ENCODE measurements at places on chromosomes 4 and X.

DNA sequence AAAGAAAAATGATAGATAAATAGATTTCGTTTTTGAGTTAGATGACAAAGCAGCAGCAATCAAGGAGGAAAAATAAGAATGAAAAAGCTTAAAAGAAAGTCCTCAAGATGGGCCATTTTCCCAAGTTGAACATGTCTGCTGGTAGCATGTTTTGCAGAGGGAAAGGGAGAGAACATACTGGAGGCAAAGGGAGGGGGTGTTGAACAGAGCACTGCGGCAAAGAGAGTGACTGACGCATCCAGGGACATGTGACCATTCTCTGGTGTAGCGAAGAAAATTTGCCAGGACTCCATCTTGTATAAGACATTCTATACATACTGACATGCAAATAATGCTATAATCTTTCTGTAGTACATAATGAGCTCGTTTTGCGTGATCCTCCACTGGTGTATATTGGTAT, 1.2 kb downstream of the LINC00632 start:
- peak; percentile 58 for DNase-seq

DNA sequence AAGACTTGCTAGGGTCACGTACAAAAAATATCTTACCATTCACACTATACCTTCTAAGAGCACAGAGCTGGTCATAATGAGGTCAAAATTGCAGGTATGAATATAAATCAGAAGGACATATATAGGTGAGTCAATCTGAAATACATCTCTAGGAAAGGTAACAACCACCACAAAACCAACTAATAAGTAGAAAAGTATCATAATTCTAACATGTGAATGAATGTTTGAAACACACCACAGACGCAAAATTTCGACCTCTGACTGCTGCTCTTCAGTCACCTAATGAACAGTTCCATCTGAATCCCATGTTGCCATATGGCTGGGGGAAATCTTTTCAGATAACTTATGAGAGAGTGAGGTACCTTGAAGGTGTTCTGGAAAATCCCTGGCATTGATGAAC, 22.1 kb downstream of the STAP1 start:
- no peak for DNase-seq

GRCh38 chr4:182306792-182307507, 63.7 kb downstream of the TENM3 start:
- peak; percentile 55 for DNase-seq

- no peak for DNase-seq
Observed at GRCh38 chrX:132533409-132533808, 44.6 kb upstream of the MBNL3 start.

DNA sequence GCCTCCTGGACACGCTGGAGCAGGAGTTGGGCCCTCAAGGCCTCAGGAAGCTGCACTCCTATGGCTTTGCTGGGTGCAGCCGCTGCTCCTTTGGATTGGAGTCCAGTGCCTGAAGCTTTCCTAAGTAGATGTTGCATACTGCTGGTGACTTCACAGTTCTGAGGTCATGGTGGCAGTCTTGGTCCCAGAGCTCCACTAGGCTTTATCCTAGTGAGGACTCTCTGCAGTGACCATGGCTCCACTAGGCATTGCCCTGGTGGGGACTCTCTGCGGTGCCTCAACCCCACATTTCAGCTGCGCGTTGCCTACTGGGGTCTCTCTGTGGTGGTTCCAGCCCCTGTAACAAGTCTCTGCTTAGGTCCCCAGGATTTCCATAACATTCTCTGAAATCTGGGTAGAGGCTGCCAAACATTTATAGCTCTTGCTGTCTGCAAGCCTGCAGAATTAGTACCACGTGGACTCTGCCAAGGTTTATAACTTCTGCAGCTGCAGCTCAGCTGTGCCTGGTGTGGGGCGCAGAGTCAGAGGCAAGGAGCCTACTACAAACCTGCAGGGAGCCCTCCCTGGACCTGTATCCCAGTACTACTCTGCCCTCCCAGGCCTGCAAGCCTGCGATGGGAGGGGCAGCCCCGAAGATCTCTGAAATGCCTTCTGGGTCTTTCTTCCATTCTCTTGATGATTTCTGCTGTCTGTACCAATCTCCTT, 46.0 kb upstream of the NFKB1 start:
- DNase-seq, result no peak

GRCh38 chrX:117895418-117895817, 221.2 kb downstream of the KLHL13 start:
- no peak for DNase-seq

DNA sequence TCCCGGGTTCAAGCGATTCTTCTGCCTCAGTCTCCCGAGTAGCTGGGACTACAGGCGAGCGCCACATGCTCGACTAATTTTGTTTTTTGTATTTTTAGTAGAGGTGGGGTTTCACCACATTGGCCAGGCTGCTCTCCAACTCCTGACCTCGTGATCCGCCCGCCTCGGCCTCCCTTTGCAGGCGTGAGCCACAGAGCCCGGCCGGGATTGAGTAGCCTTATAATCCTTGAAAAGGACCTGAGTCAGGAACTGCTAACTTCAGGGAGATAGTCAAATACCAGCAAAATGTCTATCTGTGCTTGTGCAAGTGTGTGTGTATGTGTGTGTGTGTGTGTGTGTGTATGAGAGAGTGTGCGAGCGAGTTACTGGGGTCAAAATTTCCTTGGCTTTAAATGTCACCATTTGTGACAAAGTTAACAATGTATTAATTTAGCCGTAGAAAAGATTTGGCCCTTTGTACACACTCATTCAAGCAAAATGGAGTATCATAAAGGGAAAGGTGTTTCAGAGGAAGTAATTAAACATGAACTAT, 1.8 kb upstream of the KDM6A start:
- DNase-seq, result peak; percentile 24

- no peak for DNase-seq
Observed at GRCh38 chrX:134732676-134733075, 74.4 kb upstream of the PLAC1 start.

GRCh38 chrX:139750390-139750789, 42.4 kb upstream of the MCF2 start:
- no peak for DNase-seq

- no peak for DNase-seq
Observed at GRCh38 chr4:150939530-150939929, 75.6 kb downstream of the LRBA start.

- DNase-seq, result no peak
Observed at GRCh38 chr4:39319676-39320075, 46.5 kb downstream of the RFC1 start.

DNA sequence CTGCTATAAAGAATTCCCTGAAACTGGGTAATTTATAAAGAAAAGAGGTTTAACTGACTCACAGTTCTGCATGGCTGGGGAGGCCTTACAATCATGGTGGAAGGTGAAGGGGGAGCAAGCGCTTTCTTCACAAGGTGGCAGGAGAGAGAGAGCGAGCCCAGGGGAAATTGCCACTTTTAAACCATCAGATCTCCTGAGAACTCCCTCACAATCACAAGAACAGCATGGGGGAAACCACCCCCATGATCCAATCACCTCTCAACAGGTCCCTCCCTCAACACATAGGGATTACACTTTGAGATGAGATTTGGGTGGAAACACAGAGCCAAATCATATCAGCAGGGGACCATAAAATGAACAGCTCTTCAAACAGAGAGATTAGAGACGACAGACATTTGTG, 198.6 kb downstream of the MAGEB5 start:
- no peak for DNase-seq

- DNase-seq, result no peak
Observed at GRCh38 chr4:185903205-185903604, 91.2 kb upstream of the SORBS2 start.

DNA sequence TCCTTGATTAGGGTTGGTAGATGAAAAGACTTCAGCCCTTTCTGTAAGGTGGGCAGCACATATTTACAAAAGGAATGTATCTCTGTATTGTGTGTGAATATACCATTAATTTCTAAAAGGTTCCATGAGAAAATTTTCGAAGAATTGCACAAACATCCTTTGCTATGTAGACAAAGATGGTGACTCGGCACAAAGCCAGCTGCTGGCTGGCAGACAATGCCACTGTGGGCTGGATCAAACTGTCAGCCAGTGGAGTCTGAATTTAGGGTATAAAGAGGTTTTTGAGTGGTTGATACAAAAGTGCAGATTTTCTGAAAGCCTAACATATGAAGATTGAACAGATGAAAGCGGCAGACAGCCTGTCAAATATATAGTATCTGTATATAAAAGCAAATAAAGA, 5.6 kb upstream of the TXK start:
- DNase-seq, result no peak

GRCh38 chr4:137647375-137647774, 115.1 kb upstream of the PCDH18 start:
- no peak for DNase-seq

DNA sequence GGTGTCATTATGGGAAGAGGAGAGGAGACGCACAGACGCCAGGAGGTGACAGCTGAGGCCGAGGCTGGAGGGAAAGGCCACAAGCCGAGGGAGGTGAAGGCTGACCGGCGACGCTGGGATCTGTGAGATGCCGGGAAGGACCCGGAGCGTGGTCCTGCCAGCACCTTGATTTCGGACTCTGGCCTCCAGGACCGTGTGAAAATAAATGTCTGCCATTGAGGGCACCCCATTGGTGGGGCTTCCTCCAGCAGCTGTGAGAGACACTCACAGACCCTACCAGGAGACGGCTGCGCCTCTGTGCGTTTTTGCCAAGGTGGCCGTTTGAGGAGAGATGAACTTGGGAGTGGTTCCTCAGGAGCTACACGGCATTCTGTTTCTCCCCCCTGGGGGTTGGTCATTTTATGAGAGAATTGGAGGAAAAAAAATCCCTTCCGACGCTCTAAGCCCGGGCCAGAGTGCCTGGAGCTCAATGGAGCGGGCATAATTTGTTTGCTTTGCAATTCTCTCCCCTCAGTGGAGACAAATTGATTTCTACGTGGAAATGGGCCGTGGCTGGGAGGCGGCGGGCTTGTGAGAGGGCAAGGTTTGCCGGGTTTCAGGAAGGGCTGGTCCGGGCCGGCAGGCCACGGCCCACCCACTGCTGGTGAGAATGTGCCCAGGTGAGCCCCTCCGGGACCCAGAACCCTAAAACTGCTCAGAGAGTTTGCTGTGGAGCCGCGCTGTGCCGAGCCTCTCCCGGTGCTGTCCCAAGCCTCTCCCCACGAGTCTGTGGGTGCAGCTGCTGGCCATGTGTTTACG, 53.9 kb downstream of the CPZ start:
- DNase-seq, result peak; percentile 94

GRCh38 chr4:112637552-112637866, 566 bp downstream of the LARP7 start:
- DNase-seq, result no peak
